Fibroblast of skin of right quadriceps (primary cell): ENCODE measurements at places on chromosomes 6 and 20.

- peak; percentile 80 for DNase-seq
These were observed 20.4 kb downstream of the PDE7B start for GRCh38 chr6:135871878-135872277.

DNA sequence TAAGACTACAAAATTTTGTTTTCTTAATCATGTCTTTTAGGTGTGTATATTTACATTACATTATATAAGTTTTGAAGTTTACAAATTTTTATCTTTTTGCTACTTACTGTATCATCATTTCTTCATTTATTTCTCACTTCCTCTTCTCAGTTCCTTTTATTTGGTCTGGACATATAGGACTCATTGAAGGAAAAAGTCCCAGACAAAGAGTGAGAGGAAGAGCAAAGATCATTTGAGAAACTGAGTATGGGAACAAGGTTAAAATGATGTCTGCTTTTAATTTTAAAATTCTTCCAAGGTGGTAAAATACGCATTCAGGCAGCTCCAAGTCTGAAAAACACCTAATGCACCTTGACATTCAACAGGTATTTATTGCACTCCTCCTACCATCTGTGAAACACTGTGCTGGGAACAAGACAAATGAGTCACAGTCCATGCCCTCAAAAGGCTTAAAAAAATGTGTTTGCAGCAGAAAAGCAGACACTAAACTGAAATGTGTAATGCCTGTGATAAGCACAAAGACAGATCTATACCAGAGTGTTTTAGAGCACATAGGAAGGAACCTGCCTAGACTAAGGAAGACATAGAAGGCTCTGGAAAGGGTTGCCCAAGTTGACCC lies 63.2 kb downstream of the PKIB start:
- DNase-seq, result no peak

- DNase-seq, result no peak
These were observed 62.8 kb downstream of the ATP9A start for GRCh38 chr20:51705400-51705799.

DNA sequence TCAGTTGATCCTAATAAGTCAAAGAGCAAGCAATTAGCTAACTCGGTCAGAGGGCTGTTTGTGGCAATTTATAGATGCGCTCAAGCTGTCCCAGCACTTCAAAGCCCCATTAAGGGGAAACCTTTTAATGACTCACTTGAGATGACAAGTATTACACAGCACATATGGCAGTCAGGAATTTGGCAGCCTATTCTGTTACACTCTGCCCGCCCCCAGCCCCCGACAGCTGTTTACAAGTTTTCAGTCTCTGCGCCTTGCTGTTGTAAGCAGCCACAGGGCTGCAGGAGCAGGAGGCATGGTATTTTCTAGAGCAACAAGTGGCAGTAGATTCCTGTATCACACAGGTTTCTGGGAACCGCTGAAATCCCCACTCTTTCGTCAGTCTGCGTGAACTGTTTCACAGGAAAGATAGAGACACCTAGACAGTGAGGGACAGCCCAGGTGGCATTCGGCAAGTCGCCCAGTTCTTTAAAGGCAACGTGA lies 263.0 kb downstream of the FOXC1 start:
- peak; percentile 75 for DNase-seq

DNA sequence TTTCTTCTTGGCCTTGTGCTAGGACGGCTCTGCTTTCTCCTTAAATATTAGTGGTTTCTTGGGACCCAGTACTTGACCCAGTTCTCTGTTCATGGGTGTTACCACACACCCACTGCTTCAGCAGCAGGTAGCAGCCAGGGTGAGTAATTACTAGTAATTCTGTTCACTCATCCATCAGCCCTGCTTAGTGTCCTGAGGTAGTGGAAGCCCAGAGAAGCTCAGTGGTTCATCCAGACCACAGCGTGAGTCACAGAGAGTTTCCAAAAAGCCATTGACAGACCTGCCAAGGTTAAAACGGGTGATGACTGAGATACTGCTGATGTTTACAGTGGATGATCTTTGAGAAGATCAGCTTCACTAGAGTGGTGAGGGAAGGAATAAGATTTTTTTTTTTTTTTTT lies 51.7 kb upstream of the HINT3 start:
- DNase-seq, result peak; percentile 61

DNA sequence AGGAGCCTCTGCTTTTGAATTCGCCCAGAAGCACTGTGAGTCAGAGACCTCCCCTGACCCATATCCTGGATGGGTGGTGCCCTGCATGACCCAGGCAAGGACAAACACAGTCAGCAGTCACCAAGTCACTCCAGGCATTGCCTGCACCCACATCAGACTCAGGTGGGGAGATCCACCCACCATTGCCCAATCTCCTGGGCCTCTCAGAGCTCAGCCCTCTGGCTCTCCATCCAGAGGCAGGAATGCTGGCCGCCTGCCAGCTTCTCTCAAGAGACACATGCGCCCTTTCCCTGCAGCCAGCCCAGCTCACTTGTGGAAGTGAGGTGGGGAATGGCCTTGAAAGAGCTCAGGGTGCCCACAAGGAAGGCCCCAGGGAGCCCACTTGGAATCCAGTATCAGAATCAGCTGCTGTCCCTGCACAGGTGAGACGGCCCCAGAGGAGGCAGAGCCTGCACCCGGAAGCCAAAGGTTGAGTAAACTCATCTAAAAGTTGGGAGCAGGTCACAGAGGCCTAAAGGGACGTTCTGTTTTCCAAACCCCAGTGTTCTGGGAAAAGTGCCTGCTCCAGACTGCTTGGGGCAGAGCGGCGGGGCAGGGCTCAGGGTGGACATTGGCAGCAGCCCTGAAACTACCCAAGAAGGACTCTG lies 129.8 kb downstream of the PREX1 start:
- peak; percentile 82 for DNase-seq

GRCh38 chr6:133242637-133243585 lies 1.8 kb downstream of the EYA4 start:
- DNase-seq, result no peak

- peak; percentile 97 for DNase-seq
These were observed 161.3 kb upstream of the AGPAT4 start for GRCh38 chr6:161434921-161435747.

DNA sequence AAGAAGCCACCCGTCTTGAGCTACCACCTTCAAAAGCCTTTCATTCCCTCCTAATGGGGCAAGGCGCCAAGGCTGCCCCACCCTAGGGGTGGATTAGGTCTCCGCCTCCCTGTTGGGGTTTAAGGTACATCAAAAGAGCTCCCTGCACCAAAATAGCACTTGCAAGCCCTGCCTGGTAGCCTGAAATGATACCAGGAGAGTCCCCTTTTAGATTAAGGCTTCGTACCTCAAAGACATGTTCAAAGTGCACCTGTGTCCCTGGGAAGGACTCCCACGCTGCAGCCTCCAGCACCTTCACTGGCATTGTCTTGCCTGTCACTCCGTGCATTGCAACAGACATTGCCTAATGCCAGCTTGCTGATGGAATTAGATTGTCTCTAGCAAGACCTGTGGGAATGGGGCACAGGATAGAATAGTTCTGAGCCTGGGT lies 15.7 kb upstream of the CDKN1A start:
- no peak for DNase-seq

GRCh38 chr6:139356924-139357323 lies 17.5 kb downstream of the CITED2 start:
- no peak for DNase-seq

DNA sequence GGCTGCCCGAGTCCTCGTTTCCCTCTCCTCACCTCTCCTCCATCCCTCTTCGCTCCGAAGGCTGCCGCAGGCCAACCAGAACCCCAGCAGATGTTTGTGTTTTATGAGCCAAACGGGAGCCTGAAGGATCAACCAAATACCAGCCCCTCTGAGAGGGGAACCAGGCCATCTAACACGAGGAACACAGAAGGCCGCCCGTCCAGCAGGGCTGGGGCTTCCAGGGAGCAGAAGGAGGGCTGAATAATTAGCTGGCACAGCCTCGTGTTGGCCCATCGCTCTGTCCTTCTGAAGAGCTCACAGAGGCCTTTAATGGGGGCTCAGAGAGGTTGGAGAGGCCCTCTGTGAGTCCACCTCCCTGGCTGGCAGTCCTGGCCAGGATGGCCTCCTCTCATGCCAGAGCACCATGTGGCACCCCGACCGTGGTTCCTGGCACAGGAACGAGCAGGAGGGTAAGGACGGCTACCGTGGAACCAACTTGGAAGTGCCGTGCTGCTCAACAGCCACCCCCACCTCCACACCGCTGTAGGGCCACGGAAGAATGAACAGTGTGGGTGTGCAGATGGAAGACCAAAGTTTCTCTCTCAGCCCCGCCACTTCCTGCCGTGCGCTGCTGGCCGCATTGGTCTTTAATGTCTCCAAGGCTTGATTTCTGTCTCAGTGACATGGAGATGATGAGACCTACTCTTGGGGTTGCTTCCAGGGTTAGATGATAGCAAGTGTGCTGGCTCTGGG lies 155.2 kb downstream of the SCML4 start:
- no peak for DNase-seq

DNA sequence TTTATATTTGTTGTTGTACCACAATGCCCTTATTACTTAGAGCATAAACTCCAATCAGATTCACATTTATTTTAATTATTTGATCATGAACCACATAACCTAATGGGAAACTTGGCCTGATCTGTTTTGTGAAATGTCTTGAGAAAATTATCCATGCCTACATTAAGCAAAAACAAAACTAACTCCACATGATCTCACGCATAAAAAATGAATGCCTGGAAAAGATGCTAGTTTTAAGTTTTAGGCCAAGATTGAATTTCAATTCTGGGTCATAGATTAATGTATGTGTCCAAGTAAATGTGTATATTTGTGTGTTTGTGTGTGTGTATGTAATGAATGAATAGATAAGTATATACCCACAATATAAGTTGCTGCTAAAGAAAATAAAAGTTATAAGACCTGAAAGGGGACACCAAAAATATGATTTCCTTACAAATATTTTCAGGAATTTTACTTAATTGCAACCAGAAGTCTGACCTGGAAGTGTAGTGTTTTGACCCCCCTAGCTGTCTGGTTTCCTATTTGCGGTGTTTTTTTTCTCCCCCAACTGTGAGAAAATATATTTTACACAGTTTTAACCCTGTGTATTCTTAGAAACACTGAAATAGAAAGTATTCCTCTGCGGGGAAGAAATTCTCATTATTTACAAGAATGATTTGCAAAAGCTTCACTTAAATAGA lies 97.2 kb downstream of the JAG1 start:
- no peak for DNase-seq

- no peak for DNase-seq
These were observed 36.1 kb upstream of the ZBP1 start for GRCh38 chr20:57656252-57656820.

- no peak for DNase-seq
These were observed 17.9 kb downstream of the HLA-G start for GRCh38 chr6:29845405-29846006.

DNA sequence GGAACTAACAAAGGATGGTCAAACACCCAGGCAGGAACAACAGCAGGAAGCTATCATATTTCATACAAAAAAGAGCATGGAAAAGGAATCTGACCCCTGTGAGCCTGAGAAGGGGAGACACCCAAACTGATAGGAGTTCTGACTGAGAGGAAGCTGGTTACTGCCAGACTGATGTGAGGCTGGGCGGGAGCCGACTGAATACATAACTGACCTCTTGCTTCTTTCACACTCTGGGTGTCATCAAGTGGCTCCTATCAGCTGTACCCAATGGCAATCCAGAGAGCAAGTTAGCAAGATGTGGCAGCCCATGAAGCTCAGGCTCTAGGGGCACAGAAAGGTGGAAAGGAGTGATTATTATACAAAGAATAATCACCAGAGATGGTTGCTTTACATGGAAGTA lies 795.1 kb upstream of the HS3ST5 start:
- DNase-seq, result no peak

GRCh38 chr20:19691125-19691524 lies 66.9 kb upstream of the RIN2 start:
- no peak for DNase-seq

DNA sequence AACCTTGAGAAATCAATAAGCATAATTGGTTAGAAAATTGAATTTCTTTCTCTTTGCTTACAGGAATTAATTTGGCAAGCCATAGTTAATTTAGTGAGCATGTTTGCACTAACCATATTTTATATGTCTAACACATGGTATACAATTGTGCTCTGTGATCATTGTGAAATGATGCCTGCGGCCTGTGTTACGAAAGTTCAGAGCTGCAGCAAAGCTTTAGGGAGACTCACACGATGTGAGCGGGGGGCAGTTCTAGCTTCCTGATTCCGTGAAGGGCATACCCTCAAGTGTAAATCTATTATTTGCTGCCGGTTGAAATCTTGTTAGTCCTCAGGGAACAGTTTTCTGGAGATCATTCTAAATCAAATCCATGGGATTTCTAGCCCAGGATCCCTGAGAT lies 25.5 kb upstream of the ADTRP start:
- peak; percentile 70 for DNase-seq

DNA sequence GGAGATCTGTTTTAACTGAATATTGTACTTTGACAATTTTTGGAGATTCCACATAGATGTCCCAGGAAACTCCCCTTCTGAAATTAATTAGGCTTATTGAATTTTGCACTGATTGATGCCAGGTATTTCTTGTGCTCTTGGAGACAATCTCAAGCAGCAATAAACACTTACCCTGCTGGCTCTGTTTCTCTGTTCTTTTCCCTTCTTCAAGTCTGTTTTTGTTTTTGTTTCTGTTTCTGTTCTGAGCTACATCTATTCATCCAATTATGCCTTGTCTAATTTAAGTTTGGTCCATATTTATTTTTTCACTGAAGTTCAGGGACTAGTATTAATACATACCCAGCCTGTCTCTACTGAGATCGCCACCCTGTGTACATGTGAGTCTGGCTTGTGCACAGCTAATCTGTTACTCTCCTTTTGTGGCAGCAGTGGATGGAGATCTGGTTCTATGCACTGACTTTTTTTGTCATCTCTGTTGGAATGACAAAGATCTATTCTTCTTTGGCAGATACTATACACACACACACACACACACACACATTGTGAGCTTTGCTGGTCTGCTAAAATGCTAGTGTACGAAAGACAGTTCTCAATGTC lies 51.9 kb downstream of the IL22RA2 start:
- DNase-seq, result no peak

DNA sequence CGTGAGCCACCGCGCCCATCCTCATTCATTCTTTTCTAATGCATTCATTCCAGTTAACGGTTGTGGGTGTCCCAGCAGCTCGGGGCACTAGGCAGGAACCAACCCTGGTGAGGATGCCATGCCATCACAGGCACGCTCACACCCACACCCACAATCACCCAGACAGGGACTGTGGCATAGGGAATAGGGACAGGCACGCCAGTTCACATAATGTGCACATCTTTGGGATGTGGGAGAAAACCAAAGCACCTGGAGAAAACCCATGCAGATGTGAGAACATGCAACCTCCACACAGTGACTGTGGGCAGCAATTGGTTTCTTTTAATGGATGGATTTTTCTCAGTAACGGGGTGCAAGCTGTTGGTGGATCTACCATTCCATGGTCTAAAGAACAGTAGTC lies 64.3 kb downstream of the IRF4 start:
- DNase-seq, result no peak
